ENCODE measurements at places on chromosomes 6 and 20. TPM values are rescaled to one million over a fixed set of nuclear protein-coding genes. Genes with fewer than 3 reads are reported as not detected.

The HSPA1L gene
- total RNA-seq = 1.7 TPM

- no peak for DNase-seq
These were observed 72.7 kb downstream of the IGF2R start for GRCh38 chr6:160041608-160042007.

GRCh38 chr6:160931378-160932310 is 59.9 kb upstream of the MAP3K4 start:
- no peak for DNase-seq

GRCh38 chr20:60598528-60598927 is 640.3 kb downstream of the CDH26 start:
- no peak for DNase-seq

GRCh38 chr6:26162399-26162798 is 75.2 kb downstream of the HFE start:
- no peak for DNase-seq

DNA sequence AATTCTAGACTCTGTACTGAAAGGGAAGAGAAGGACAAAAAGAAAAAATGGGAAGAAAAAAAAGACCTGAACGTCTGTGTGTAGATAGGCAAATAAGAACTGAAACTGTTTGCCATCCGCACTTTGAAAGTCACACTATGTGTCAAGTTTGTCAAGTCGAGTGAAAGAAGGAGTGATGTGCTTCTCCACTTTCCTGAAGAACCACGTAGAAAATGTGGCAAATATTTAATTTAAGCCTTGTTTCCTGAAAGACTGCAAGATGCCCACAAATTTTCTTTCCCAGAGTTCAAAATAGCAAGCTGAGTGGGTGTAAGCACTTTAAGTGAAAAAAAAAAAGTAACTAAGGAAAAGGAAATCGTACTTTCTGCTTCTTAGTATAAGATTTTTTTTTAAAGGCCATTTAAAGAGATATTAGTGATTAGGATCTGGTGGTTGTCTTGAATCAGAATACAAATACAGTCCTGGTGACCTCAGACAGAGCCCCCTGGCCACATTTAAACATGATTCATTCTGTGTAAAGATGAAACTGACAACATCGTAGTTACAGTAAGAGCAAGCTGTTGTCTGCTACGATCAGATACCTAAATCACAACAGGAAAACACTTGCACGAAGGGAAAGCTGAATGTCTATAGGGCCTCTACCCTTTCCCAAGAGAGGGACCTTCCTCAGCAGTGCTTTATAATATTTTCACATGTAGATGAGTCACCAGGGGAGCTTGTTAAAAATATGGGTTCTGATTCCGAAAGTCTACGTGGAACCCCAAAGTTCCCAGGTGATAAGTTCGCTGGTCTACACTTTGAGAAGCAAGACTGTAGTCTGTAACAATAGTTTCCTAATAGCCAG is 102.3 kb downstream of the HIVEP2 start:
- no peak for DNase-seq

The FABP7 gene
- not detected for total RNA-seq

DNA sequence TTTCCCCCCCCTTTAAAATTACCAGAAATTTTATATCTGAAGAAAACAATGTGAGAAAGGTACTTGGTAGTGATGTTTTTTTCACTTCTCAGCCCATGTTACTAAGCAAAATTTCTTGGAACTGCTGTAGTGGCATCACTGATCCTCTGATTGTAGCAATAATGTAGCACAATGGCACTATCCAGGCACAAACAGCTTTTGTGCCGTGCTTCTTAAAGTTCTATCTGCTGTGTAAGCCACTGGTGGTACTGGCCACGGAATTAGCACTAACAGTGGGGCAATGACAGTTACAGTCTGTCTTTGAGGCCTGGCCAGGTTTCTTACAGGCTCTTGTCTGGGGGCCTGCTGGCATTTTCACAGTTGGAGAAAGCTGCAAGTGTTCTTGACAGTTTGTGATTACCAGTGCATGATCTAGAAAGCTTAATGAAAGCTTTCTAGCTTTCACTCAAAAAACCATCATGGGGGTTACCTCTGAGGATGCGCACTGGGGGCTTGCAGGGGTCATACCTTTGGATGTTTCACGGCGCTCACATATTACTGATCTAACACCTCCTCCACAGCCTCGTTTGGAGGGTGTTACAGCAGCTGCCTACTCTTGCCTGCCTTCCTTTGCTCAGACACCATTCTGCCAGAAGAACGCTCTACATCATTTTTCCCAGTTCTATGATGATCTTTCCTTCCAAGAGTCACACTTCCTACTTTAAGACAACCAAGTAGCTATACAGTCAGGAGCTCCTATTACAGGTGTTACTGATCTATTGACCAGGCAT is 58.4 kb upstream of the ARMH2 start:
- DNase-seq = no peak

The MYH7B gene
- total RNA-seq = 1.7 TPM

The CSNK2A1 gene
- 102 TPM for total RNA-seq

DNA sequence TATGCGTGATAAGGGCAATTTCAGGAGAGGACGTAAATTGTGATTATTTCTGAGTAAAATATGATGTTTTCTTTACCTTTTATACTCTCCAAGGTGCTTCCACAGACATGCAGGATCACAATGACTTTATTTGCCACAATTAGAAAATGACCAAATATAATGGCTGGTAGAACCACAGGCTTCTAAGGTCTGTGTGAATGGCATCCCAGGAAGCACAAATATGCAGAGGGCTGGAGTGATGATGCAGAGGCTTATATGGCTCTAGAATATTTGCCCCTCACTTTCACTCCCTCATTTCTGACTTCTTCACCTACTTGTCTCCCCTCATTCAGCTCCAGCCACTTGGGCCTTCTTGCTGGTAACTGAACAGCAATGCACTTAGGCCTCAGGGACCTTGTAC is 502.1 kb upstream of the MAP3K7 start:
- DNase-seq = no peak
